ENCODE measurements at places on chromosomes 4 and X. TPM values are rescaled to one million over a fixed set of nuclear protein-coding genes. Genes with fewer than 3 reads are reported as not detected.

The BEX1 gene
- total RNA-seq: 6.9 TPM

DNA sequence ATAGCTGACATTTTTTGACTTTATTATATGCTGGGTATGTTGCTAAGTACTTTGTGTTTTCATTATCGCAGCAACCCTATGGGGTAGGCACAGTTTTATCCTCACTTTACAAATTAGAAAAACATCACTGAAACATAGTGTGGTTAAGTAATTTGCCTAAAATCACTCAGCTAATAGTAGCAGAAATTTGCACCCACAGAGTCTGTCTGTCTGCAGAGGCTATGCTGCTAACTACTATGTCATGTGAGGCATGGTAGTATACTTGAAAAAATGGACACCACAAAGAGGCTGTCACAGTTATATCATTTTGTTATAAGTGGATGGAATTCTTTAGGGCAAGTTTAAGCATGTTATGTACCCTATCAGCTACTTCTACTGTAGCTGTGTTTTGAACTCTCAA is 69.0 kb downstream of the STAG2 start:
- no peak for DNase-seq

- no peak for DNase-seq
Observed at GRCh38 chr4:144723471-144723870, 77.5 kb downstream of the HHIP start.

DNA sequence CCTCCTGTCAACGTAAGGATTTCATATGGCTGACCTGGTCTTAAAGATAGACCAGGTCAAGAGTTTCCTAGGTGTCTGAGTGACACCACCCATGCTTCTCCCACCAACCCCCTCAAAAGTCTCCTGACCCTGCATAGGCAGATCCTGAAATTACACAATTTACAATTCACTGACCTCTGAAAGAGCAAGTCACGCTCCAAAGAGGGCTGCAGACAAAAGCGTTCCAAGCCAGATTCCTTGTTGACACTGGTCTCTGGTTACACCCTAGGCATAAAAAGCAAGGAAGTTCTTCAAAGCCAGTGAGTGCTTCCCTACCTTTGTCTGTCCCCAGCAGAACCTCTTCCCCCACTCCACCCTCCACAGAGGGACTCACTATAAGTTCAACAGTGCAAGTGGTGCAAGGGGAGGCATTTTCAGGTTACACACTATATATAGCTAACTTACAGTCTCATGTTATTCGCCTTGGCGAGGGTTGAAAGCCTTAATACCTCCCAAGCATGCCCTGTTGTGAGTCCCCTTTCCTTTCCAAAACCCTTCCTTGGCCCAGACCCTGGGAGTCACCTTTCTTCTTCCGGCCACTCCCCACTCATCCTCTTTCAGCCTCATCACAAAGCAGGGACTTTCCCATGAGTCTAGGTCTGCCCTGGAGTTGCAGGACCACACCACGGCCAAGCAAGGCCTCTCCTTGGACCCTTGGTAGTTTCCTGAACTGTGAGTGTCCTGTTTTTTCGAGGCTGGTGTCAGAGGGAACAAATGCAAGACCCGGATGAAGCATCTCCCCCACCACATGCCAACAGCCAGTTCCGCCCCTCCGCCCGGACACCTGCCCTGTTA is 58.0 kb upstream of the KLF3 start:
- no peak for DNase-seq

DNA sequence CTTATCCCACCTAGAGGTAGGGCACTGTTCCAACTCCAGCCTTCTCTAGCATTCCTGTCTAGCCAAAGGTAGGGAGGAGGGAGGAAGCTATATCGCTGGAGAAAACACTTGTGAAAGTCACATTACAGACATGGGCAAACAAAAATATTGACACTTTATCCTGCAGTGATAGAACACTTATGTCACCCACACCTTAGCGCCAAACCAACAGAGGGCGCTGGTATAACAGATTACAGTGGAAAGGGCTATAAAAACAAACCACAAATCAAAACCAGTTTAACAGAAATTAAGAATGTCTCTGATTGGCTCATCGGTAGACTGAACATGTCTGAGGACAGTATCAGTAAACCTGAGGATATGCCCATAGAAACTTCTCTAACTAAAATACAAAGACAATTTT is 451.3 kb downstream of the TLL1 start:
- no peak for DNase-seq

- DNase-seq: no peak
Observed at GRCh38 chr4:140968371-140968770, 164.9 kb downstream of the RNF150 start.

The XAGE1A gene
- not detected for total RNA-seq

GRCh38 chrX:93673056-93673868 is at the start of gene NAP1L3:
TSS of gene NAP1L3 (minus strand) at chrX:93673578. CDS start at chrX:93673304, 274 bp downstream.
- DNase-seq: peak; percentile 73

The SLC16A2 gene
- 7.5 TPM for total RNA-seq

The TBL1X gene
- 21.4 TPM for total RNA-seq

DNA sequence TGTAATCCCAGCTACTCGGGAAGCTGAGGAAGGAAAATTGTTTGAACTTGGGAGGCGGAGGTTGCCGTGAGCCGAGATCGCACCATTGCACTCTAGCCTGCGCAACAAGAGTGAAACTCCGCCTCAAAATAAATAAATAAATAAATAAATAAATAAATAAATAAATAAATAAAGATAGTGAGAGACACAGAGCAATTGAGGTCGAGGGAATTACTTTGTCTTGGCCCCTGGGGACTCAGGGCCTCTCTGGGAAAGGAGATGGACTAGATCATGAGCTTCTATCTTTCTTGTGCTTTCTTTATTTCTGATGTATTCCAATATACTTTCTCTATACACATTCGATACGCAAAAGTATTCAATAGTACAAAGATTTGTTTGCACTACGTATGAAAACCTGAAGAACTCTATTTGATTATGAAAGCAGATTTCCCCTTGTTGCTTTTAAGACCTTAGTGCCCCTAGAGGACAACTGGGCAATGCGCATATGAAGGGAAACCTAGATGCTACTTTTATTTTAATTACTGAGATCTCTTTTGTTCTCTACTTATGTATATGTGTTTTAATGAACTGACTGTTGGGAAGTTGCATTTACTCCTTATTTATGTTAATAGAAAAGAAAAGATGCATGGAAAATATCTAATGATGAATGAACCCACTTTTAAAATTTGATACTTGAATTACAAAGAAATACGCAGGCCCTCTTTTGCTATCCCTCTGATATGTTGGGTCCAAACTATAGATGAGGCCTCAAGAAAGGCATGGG is 12.8 kb upstream of the ELOVL6 start:
- no peak for DNase-seq

The GLRB gene
- 6.1 TPM for total RNA-seq

GRCh38 chr4:53055274-53055673 is 193.2 kb downstream of the RASL11B start:
- no peak for DNase-seq

GRCh38 chr4:125168531-125168930 is 146.2 kb upstream of the FAT4 start:
- DNase-seq: no peak

DNA sequence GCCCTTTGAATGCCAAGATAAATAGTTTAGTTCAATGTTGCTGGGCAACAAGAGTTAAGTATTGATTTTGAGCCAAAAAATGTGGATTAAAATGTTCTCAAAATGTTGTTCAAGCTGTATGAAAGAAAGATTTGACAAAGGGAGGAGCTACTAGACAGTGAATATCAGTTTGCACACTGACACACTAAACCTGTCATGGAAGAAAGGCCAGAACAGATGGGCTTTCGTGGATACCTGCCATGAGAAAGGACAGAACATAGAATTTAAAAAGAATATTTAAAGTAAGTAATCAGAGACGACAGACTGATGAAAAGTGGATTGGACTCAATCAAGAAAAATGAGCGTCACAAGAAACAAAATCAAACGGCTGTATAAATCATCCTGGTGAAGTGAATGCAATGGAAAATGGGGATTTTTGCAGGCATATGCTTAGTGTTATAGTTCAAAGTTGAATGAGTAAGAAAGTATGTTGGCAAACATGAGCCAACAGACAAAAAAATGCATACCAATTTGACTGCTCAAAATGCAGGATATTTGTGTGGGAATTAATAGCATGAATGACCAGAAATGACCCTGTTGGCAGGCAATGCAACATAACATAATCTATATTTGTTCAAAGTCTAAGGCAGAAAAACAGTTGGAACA is 7.4 kb downstream of the PCDH18 start:
- DNase-seq: no peak

The MAGED4 gene
- 11.0 TPM for total RNA-seq

DNA sequence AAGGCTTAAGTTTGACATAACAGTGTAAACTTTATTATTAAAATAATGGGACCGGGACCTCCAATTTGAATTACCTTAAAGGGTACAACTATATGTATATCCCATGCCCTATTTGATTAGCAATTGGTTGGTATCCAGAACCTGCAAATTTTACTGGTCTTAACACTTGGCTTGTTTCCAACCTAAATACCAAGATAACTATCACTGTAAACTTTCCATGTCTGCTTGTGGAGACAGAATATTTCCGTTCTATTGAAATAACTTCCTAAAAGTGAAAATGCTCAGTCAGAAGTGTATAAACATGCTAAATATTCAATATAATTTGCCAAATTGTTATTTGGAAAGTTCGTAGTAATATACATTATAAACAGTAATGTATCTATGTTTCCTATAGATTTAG is 154.0 kb downstream of the TMEM47 start:
- DNase-seq: no peak

GRCh38 chr4:6449746-6450369 is 22.6 kb downstream of the PPP2R2C start:
- DNase-seq: no peak

DNA sequence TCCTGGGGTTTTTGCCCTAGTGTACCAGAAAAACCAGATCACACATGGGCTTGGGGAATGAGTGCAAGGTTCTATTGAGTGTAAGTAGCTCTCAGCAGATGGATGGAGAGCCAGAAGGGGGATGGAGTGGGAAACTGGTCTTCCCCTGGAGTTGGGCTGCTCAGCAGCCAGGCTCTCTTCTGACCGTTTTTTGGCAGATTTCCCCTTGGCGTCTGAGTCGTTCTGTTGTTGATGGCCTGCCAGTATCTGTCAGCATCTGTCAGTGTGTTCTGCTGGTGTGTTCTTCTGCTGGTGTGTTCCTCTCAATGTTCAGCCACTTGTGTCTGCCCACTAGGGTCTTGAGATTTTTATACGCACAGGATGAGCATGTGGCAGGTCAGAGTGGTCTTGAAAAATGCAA is 633.9 kb upstream of the CPEB2 start:
- DNase-seq: no peak

DNA sequence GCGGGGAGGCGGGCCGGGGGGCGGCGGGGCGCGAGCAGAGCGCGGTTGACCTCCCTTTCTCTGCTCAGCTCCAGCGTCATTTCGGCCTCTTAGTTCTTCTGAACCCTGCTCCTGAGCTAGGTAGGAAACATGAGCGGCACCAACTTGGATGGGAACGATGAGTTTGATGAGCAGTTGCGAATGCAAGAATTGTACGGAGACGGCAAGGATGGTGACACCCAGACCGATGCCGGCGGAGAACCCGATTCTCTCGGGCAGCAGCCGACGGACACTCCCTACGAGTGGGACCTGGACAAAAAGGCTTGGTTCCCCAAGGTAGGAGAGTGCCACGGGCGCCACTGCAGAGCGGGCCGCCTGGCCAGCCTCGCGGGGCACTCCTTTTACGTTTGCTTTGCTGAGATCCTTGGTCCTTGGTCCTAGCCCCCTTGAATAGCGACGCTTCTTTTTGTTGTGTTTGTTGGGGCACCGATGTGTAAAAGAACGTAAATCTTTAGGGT is at the start of gene HTATSF1:
TSS of gene HTATSF1 (plus strand) at position 37 of the 497 bp plus-strand sequence. CDS start at position 130, 93 bp downstream.
- peak; percentile 67 for DNase-seq

DNA sequence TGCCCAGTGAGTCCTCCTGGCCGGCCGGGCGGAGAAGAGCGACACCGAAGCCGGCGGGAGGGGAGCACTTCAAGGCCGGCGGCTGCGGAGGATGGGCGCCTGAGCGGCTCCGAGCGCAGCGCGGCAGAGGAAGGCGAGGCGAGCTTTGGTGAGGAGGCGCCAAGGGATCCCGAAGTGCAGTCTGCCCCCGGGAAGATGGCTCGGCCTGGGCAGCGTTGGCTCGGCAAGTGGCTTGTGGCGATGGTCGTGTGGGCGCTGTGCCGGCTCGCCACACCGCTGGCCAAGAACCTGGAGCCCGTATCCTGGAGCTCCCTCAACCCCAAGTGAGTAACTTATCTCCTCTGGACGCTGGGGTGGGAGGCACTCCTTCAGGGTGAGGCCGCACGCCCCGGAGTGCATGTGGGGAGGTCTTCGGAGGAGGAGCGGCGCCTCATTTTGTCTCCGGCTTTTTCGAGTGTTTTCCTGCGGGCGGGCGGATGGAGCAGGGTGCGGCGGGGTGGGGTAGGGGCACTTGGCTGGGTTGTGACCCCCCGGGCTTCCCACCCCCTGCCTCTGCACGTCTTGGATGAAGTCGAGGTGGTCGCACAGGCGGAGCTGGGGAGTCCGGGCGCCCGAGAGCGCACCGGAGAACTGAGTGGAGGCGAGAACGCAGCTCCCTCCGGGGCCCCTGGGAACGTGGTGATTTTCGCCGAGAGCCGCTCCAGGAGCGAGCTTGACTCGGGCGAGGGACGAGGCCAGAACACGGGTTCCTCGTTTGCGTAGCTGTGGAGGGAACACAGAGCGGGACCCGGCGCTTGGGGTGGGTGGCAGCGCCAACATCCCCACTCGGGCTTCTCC is 979 bp downstream of the EFNB1 start:
- DNase-seq: peak; percentile 70

The TMPRSS11E gene
- not detected for total RNA-seq

DNA sequence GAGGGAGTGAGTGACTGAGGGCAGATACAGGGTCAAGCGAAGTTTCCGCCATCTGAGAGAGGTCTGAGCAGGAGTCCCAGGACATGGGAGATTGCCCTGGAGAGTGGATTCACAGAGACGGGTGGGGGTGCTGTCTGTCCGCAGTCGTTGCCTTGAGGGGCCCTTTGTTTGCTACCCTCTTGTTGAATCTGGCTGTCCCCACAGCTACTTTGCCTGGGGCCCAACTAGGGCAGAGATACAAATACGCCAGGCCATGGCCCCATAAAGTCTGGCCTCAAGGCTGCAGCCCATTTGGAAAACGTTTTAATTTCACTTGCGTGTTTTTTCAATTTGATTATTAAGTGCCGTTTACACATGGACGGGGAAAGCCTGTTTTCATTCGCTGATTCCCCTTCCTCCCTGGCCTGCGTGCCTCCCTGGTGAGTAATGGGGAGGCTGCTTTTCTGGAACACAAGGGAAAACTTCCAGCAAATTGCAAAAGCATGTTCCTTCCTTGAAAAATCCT is 134.4 kb downstream of the SMIM20 start:
- peak; percentile 90 for DNase-seq

The RIBC1 gene
- total RNA-seq: 0.54 TPM

The HMX1 gene
- total RNA-seq: not detected

DNA sequence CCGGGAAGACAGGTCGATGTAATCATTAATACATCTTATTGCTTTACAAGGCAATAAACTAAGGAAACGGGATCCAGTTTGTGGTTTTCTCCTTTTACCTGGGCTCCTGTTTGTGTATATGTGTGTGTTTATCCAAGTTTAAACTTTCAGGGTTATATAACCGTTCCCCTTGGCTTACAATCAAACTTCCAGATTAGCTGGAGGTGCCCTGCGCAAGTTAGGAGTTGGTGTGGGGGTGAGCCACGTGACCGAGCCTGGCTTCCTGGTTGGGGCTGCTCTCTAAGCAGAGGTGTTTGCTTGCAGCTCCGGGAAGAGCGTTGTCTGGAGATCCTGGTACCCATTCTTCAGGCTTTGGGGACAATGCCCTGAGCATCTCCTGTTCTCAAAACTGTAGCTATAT is 129.2 kb downstream of the FHDC1 start:
- no peak for DNase-seq
